ENCODE measurements at places on chromosomes 6 and 20. TPM values are rescaled to one million over a fixed set of nuclear protein-coding genes. Genes with fewer than 3 reads are reported as not detected.

- DNase-seq = no peak
Observed at GRCh38 chr6:3699231-3699630, 52.3 kb downstream of the PXDC1 start.

DNA sequence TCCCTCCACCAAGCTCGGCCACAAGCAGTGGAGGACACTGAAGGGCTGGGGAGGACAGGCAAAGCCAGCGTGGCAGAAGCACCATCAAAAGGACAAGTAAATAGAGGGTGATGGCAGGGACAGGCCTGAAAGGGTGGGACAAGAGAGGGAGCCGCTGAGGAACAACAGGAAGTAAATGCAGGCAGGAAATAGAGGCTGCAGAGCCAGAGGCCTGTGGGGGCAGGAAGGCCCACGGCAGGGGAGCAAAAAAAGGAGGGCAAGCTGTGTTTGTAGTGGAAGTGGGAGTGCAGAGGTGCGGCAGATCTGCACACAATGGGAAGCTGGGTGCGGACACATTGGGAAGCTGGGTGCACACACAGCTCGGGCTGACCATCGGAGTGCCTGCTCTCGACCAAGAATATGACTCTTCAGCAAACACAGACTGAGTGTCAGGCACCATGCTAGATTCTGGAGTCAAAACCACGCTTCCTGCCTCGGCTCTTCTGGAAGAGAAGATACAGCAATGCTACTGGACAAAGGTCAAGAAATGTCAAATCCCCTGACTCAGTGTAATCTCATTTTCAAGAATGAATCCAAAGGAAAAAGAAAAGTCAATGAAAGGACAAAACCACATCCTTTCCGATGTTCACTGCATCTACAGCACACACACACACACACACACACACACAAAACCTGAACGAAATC lies 40.4 kb upstream of the RAB22A start:
- DNase-seq = no peak

- DNase-seq = no peak
Observed at GRCh38 chr6:140669321-140669720, 1294.9 kb upstream of the CITED2 start.

DNA sequence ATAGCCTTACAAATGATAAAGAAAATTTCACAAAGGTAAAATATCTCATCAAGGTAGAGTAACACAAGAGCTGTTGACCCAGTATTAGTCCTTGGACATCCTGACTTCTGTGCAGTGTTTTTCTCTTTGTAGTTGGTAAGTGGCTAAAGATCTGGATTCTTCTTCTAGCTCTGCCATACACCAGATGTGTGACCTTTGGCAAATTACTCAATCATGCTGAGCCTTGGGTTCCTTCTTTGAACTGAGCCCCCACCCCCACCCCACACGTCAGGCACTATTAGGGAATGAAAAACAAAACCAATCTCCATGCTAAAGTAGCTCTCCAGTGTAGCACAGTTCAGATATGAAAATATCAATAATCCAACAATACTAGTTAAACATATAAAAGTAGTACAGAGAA lies 15.1 kb upstream of the TRIM39 start:
- DNase-seq = no peak

GRCh38 chr6:111710439-111710838 lies 104.8 kb upstream of the TRAF3IP2 start:
- DNase-seq = no peak

DNA sequence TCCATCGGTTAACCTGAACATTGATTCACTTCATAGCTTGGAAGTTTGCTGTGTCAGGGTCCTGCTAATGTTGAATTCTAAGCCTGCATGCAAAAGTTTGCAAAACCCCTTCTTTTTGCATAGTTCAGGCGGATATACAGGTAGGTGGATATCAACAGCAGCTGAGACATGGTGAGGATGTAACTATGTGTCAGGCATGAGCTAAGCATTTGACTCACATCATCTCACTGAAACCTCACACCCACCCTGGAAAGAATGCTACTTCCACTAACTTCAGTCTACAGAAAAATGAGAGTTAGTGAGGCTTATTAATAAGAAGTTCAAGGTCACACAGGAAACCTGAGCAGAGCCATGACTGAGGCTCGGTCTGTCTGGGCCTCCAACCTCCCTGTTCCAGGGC lies 276.9 kb downstream of the BMP7 start:
- no peak for DNase-seq

- no peak for DNase-seq
Observed at GRCh38 chr6:257031-257725, 35.1 kb upstream of the DUSP22 start.

EYA2 gene
- total RNA-seq = 1.4 TPM
